ENCODE measurements at places on chromosomes 6 and 20. TPM values are rescaled to one million over a fixed set of nuclear protein-coding genes. Genes with fewer than 3 reads are reported as not detected.

TFAP2A gene
- not detected for total RNA-seq

- no peak overlapping the region for H3K4me3 ChIP-seq
- no peaks in the 10 kb centered on the region for H3K4me1 ChIP-seq
- no peaks in the 10 kb centered on the region for H3K27me3 ChIP-seq
- no peak overlapping the region for H3K27ac ChIP-seq
- H3K36me3 ChIP-seq, result no peaks in the 10 kb centered on the region
- no peak for DNase-seq
These were observed 32.1 kb downstream of the C6orf141 start for GRCh38 chr6:49582529-49582928.

GRCh38 chr6:29797135-29797534 lies 30.5 kb upstream of the HLA-G start:
- no peak overlapping the region for H3K4me3 ChIP-seq
- H3K27me3 ChIP-seq, result no peaks in the 10 kb centered on the region
- H3K27ac ChIP-seq, result no peak overlapping the region
- no peak for DNase-seq

- no peaks in the 10 kb centered on the region for H3K4me1 ChIP-seq
- H3K27me3 ChIP-seq, result no peaks in the 10 kb centered on the region
- DNase-seq, result no peak
- no peaks in the 10 kb centered on the region for H3K36me3 ChIP-seq
- no peak overlapping the region for H3K27ac ChIP-seq
- no peak overlapping the region for H3K4me3 ChIP-seq
These were observed 164.3 kb upstream of the OGFRL1 start for GRCh38 chr6:71124340-71124739.

C6orf132 gene
- 106 TPM for total RNA-seq

GRCh38 chr6:15417811-15418210 lies 171.9 kb downstream of the JARID2 start:
- H3K36me3 ChIP-seq, result no peaks in the 10 kb centered on the region
- DNase-seq, result no peak
- H3K27ac ChIP-seq, result no peak overlapping the region
- H3K27me3 ChIP-seq, result no peaks in the 10 kb centered on the region
- peaks cover 13% of the 10 kb centered on the region for H3K4me1 ChIP-seq
- no peak overlapping the region for H3K4me3 ChIP-seq

- no peaks in the 10 kb centered on the region for H3K4me1 ChIP-seq
- H3K27ac ChIP-seq, result no peak overlapping the region
- DNase-seq, result no peak
- no peak overlapping the region for H3K4me3 ChIP-seq
- peaks cover 4% of the 10 kb centered on the region for H3K27me3 ChIP-seq
These were observed 373.1 kb downstream of the CD109 start for GRCh38 chr6:74069089-74069581.

All from Peyer's patch (tissue), 4 donors.